WTC11 (cell line): ENCODE measurements at places on chromosomes 4 and X.

- H3K27me3 ChIP-seq, result no peaks in the 10 kb centered on the region
- H3K27ac ChIP-seq, result no peak overlapping the region
- no peaks in the 10 kb centered on the region for H3K36me3 ChIP-seq
- H3K4me3 ChIP-seq, result no peak overlapping the region
- no peak for DNase-seq
- H3K4me1 ChIP-seq, result peaks cover under 1% of the 10 kb centered on the region
These were observed 24.7 kb upstream of the CXCL8 start for GRCh38 chr4:73715659-73716058.

DNA sequence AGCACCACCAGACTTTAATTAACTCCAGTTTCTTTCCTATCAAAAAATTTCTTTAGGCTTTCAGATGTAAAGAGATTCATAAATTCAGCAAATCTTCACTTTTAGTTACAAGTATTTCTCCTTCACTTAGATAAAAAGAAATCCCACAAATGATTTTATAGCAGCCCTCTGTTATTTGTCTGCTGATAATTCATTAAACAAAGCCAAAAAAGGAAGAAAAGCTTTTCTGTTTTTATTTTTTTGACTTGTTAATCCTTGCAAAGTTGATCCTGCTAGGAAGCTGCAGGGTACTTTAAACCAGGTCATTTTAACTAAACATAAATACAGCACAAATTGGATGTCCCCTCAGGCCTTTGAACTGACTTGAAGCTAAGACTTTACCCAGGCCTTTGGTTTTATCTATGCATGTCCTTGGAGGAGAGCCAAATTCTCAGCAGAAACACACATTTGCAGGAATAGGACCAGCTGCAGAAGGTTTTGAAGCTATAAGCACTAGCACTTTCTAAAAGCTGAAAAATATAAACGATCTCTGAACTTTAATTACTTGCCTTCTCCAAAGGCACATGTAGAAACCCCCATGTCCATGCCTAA lies 57.5 kb downstream of the PCDH18 start:
- no peak overlapping the region for H3K27ac ChIP-seq
- no peak overlapping the region for H3K4me3 ChIP-seq
- no peaks in the 10 kb centered on the region; the same call in 1 of the 2 replicates for H3K27me3 ChIP-seq
- H3K36me3 ChIP-seq, result peaks cover 8% of the 10 kb centered on the region

DNA sequence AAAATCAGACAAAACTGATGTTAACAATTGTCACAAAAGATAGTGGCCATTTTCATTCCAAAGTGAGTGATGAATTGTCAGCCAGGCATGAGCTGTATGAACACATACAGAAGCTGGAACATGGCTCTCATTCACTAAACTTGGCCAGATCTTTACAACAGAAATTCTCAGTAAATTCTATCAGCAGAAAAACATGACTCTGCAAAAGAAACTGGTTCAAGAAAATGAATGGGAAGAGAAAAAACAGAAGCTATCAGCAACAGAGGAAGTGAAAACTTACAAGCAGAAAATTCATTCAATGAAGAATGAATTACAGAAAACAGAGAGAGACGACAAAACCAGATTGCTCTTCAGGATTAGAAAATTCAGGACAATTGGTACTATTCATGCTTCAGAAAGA lies 249.6 kb downstream of the COL25A1 start:
- no peak overlapping the region for H3K4me3 ChIP-seq
- H3K36me3 ChIP-seq, result no peaks in the 10 kb centered on the region
- peak overlapping the region; percentile 56; the same call in 1 of the 2 replicates for H3K27ac ChIP-seq
- DNase-seq, result no peak

- DNase-seq, result no peak
- H3K27me3 ChIP-seq, result no peaks in the 10 kb centered on the region
- H3K4me1 ChIP-seq, result peaks cover 3% of the 10 kb centered on the region
- H3K36me3 ChIP-seq, result no peaks in the 10 kb centered on the region
- H3K4me3 ChIP-seq, result no peak overlapping the region
These were observed 119.3 kb downstream of the ASB9 start for GRCh38 chrX:15150586-15150985.

DNA sequence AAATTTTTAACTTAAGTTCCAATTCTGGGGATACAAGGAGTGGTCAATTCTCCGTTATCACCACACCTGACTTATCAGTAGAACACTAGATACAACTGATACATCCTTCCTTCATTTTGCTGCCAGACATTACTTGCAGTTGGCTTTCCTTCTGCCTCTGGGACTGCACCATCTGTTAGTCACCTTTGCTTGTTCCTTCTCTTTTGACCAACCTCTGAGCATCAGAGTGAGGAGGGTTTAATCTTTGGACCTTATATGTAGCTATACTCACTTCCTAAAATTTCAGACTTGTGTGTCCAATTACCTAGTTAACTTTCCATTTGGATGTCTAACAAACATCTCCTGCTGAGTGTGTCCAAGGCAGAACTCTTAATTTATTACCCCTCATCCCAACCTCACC lies 330.7 kb downstream of the PTTG2 start:
- peaks cover 24% of the 10 kb centered on the region for H3K36me3 ChIP-seq
- DNase-seq, result no peak
- H3K4me3 ChIP-seq, result no peak overlapping the region
- peaks cover 16% of the 10 kb centered on the region for H3K4me1 ChIP-seq

- no peak overlapping the region for H3K4me3 ChIP-seq
- DNase-seq, result no peak
- no peak overlapping the region for H3K27ac ChIP-seq
- H3K4me1 ChIP-seq, result peaks cover 2% of the 10 kb centered on the region; the same call in 1 of the 2 replicates
- H3K36me3 ChIP-seq, result no peaks in the 10 kb centered on the region
- no peaks in the 10 kb centered on the region for H3K27me3 ChIP-seq
These were observed 696.3 kb downstream of the PCDH7 start for GRCh38 chr4:31416498-31416897.
